ENCODE measurements at places on chromosomes 3 and 15.

DNA sequence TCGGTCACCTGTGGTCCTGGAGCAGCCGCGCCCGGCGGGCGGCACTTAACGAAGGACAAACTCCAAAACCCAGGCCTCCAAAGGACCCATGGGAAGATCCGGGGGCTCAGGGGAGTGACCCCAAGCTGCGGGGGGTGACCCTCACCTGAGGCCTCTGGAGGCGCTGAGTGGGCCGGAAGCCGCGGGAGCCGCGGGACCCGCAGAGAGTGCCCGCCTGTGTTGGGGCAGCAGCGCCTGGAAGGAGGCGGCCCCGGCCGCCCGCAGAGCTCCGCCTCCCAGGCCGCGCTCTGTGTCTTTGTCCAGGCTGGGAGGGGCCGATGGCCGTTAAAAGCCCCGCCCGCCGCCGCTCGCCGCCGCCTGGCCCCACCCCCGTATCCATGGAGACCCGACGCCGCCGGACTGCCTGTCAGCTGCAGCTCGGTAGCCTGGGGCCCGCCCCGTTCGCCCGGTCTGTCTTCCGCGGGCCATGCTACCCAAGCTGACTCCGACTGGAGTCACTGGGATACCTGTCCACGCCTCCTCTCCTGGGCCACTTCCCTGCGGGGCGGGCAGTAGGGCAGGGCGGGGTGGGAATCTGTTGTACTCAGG is 15.3 kb upstream of the FANCD2 start:
- DNase-seq, result peak; percentile 87

- DNase-seq, result no peak
These were observed 334.3 kb upstream of the CTDSPL start for GRCh38 chr3:37527361-37527760.

DNA sequence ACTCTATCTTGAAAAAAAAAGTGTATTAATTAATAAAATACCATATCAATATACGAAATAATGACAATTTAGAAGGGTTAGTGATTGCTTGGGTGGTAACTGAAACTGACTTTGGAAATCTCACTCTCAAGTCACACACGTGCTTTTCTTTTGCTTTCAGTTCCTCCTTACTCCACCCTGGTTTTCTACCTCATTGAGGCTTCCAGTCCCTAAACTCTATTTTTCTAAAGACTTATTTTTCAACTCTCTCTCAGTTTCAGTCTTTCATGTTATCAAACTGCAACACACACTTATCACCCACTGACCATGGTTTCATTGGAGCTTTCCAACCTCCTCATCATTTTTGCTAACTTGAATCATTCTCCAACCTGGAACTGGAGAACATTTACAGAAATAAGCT is 23.5 kb downstream of the IL12A start:
- DNase-seq, result no peak

DNA sequence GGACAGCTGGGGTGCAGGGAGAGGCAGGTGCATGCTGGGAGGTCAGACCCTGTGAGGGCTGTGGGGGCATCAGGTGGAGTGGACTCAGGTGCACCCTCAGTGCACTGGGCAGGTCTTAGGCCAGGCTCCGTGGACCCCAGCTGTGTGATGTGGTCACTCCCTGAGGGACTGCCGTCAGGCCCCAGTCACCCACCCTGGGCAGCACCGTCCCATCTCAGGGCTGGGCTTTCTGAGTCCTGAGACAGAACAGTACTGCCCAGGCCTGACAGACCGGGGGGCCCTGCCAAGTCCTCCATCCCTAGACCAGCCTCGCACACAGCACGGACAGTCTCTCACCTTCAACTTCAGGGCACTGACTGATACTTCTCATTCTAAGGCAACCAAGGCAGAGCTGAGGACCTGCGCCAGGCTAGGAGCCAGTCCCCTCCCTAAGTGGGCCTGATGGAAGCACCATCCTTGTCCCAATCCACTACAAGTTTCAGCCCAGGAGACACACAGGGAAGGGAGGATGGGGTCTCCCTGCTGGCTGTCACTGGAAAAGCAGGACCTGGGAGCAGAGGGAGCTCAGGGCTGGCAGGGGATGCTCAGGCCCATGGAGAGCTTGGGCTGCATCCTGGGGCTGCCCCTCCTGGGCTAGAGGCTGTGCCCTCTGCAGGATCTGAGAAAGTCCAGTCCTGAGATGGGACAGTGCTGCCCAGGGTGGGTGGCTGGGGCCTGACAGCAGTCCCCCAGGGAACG is 86.3 kb downstream of the LMLN start:
- no peak for DNase-seq

DNA sequence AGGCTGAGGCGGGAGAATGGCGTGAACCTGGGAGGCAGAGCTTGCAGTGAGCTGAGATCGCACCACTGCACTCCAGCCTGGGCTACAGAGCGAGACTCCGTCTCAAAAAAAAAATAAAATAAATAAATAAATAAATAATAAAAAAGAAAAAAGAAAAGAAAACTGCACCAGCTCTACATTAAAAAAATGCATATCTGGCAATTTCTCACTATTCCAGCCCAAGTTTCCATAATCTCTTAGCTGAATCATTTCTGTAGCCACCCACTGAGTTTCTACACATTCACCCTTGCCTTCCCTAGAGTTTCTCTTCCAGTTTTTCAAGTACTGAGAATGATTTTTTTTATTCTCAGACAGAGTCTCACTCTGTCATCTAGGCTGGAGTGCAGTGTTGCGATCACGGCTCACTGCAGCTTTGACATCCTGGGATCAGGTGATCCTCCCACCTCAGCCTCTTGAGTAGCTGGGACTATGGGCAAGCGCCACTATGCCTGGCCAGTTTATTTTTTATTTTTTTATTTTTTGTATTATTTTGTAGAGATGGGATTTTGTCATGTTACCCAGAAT is 24.5 kb upstream of the SLC7A14 start:
- DNase-seq, result no peak

DNA sequence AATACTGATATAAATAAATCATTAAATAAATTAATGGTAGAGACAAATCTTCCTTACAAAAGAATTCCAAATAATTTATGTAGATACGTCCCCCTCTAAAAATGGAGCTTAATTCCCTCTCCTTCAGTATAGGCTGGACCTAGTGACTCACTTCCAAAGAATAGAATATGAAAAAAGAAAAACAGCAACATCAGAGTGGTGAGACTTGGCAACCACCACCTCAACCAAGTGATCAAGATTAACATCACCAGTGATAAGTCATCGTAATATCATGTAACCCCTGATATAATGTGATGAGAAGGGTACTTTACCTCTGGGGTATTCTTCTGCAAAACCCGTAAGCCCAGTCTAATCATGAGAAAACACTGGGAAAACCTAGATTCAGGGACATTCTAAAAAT is 13.4 kb downstream of the GOLGB1 start:
- DNase-seq, result no peak
